ENCODE measurements at places on chromosomes 11 and 22. TPM values are rescaled to one million over a fixed set of nuclear protein-coding genes. Genes with fewer than 3 reads are reported as not detected.

UPK2 gene
- not detected for total RNA-seq

ACTN3 gene
- 0.09 TPM for total RNA-seq

OR52E8 gene
- not detected for total RNA-seq

UPB1 gene
- 0.30 TPM for total RNA-seq

C11orf91 gene
- total RNA-seq = not detected

WBP2NL gene
- 0.60 TPM for total RNA-seq

SCGB2A2 gene
- not detected for total RNA-seq

GSTT2 gene
- total RNA-seq = not detected

FOLR2 gene
- total RNA-seq = not detected

OR2AT4 gene
- not detected for total RNA-seq

C11orf65 gene
- 1.1 TPM for total RNA-seq

MS4A6E gene
- not detected for total RNA-seq

ACR gene
- not detected for total RNA-seq

TBX10 gene
- not detected for total RNA-seq

FGF4 gene
- not detected for total RNA-seq

SERHL2 gene
- 3.6 TPM for total RNA-seq

KDM4E gene
- total RNA-seq = not detected

All from smooth muscle cell of the umbilical artery (primary cell).